ENCODE measurements at places on chromosomes 3 and 15.
A peak's percentile ranks its signal among the peaks of the same experiment; 100 is the strongest.

DNA sequence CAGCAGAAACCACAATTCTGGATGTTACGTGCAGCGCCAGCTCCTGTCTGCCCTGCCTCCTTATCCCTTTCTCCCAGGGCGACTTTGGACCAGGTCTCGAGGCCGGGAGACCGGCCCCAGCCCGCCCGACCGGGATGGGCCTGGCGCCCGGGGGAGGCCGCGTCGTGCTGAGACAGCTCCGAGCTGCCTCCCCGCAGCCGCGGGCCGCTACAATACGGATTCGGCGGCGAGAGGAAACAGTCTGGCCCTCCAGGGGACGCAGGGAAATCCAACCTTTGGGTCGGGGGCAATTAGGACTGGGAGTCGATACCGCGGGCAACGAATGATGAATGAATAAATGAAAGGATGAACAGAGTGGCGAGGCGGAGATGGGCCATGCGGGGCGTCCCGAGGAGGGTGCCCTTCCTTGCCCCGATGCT, 537 bp downstream of the GRAMD2A start:
- DNase-seq = no peak

DNA sequence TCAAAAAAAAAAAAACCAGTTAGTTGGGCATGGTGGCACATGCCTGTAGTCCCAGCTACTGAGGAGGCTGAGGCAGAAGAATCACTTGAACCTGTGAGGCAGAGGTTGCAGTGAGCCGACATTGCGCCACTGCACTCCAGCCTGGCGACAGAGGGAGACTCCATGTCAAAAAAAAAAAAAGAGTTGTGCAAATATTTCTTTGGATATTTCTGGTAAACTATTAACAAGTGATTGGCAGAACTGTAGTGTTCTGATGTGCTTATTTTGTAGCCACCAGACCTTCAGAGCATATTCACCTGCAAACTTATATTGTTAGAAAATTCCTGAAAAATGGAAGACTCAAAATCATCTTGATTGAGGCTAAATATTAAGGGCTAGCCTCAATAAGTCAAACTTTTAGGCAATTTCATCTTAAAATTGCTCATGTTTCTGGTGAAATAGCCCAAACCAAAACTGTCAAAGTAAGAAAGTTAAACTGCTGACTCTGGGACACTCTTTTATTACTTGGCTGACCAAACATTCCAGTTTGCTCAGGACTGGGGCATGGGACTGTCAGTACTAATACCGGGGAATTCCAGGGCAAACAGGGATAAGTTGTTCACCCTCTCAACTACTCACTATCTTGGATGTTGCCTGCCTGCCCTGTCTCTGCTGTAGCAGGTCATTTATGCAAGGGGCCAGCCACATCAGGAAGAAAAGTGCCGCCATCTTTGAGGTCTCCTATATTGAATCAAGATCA, 37.0 kb downstream of the ABHD2 start:
- DNase-seq = no peak

GRCh38 chr15:72995849-72996248, 56.4 kb upstream of the NEO1 start:
- no peak for DNase-seq

- no peak for DNase-seq
Observed at GRCh38 chr3:25046911-25047771, 380.9 kb upstream of the RARB start.

- no peak for DNase-seq
Observed at GRCh38 chr15:61081027-61081322, 148.1 kb downstream of the RORA start.

GRCh38 chr15:91289324-91289723, 189.3 kb downstream of the SV2B start:
- DNase-seq = no peak

GRCh38 chr3:169405076-169405475, 258.4 kb downstream of the MECOM start:
- DNase-seq = no peak

- no peak for DNase-seq
Observed at GRCh38 chr15:43901495-43901894, 74.7 kb downstream of the WDR76 start.

GRCh38 chr15:93070551-93071296, 18.3 kb downstream of the RGMA start:
- DNase-seq = no peak

DNA sequence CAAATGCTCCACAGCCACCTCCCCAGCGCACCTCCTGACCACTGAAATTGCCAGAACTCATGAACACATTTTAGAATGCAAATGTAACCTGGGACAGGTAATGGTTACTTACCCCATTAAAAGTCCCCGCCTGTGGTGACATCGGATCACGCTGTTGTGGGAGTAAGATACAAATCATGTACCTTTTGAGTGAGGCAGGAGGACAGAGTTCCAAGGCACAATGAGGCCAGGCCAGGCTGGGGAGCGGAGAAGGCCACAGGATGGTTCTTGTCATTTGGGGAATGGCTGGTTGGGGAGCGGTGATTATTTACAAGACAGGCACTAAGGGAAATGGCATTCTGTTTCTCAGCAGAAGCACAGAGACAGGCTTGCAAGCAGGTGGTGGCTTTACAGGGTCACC, 490.0 kb downstream of the EDEM1 start:
- no peak for DNase-seq

DNA sequence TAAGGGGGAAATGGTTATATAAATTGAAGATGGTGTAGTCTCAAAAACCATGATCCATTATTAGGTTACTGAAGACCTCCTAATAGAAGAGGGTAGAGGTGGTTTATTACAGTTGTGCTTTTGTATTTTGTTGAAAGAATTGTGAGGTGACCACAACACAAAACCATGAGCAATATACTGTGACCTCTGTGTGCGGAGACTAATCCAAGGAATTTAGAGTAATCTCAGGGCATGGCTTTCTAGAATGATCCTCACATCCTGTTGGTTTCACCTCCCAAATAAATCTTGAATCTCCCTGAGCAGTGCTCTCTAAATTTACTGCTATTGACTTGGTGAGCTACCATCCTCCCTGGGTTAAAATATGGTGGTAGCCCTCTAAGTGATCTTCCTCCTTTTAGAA, 52.3 kb downstream of the PTPRG start:
- no peak for DNase-seq

GRCh38 chr3:33578325-33579177, 138.3 kb upstream of the UBP1 start:
- peak; percentile 1 for DNase-seq
